ENCODE measurements at places on chromosomes 2 and 18.

DNA sequence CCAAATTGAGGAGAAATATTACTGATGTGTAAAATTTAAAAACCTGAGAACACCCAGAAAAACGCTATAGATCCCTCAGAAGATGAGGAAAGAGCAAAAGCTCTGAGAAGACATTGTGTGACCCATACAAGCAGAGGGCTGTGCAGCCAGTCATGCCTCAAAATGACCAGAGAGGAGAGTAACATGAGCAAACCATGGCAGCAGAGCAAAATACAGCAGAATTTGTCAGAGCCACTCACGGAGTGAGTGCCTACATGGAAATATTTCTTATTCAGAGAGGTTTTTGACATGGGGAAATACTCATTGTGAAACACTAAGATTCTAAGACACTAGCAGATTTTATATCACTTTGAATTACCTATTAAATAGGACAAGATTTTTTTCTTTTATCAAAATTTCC lies 96.8 kb upstream of the DNAJC10 start:
- DNase-seq: no peak

- no peak for DNase-seq
Measured at GRCh38 chr2:37143974-37144373, 12.8 kb downstream of the EIF2AK2 start.

GRCh38 chr2:53536583-53537361 lies 230.8 kb upstream of the CHAC2 start:
- DNase-seq: no peak

- DNase-seq: no peak
Measured at GRCh38 chr2:68931799-68932198, 20.9 kb downstream of the GKN2 start.

- DNase-seq: no peak
Measured at GRCh38 chr18:62754026-62754425, 38.7 kb downstream of the PHLPP1 start.

All from heart right ventricle (tissue), 16 donors.